Hepatocyte (in vitro differentiated cells): ENCODE measurements at places on chromosomes 5 and 9.

- DNase-seq: no peak
Observed at GRCh38 chr5:72183101-72183520, 75.8 kb downstream of the MAP1B start.

DNA sequence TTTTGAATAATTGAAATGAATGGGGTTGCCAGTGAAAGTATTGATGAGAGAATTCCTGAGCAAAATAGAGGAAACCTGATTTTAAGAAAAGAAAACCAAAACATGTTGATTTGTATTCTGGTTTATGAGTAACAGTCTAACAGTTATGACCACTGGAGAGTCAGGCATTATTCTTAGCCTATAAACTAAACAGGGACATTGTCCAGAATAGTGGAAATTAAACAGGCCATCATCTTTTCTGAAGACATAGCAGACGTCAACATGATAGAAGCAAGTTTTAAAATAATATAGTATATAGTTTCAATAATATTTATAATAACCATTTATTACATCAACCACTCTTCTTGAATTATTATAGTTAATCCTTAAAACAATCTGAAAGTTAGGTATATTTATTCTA lies 178.3 kb upstream of the MPDZ start:
- DNase-seq: no peak

DNA sequence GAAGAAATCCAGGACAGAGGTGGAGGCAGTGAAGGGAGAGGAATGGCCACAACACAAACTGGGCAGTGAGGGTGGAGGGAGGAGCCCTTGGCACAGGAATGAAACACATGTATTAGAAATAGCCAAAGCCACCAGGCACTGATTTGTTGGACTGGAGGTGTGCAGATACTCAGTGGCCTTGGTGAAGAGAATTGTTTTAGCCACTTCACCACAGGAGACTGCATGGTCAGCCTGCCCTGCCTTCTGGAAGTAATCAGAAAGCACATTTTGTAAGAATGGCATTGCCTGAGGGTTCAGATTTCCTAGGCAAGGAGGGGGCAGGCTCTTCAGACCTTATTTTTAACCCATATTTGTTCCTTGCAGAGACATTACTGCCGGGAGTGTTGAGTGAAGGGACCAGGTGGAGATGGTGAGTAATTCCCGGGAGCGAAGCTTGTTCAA lies 2.2 kb downstream of the SGCD start:
- no peak for DNase-seq

DNA sequence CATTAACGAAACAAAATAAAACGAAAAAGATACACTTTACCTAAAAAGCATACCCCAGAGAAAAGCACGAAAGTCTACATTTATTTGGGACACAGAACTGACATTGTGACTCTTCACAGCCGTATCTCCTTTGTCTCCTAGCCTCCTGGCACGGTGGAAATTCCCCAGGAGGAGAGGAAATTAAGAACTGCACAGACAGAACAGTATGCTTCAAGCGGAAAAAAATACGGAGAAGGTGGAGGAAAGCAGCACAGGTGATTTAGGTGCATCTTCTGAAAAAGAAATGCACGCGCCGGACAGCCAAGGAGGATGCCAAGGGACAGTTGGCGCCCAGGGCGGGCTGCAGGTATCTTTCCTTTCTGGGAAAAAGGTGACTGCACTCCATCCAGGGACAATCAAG lies 32.0 kb downstream of the DDX31 start:
- DNase-seq: no peak

- no peak for DNase-seq
Observed at GRCh38 chr9:20929276-20929675, 102.2 kb downstream of the HACD4 start.

GRCh38 chr5:138504799-138505198 lies 38.2 kb downstream of the ETF1 start:
- DNase-seq: no peak

DNA sequence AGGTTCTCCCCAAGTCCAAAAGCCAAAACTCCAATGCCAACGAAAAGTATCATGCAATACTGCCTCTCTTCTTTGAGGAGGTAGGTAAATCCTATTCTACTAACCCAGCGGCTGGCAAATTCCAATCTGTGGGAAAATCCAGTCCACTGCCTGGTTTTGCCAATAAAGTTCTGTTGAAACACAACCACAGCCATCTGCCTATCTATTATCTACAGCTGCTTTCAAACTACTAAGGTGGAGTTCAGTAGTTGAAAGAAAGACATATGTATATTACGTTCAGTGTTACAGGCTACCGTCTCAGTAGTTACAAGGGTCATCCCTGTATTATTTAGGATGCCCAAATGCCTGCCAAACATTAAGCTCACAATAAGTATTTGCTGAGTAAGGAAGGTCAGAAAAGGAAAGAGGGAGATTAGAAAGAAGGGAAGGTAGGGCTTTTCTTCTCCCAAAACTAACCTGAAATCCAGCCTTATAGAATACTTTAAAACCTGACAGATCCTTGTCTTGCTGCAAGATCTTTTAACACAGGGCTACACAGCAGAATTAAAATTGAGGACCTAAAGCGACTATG lies 16.2 kb downstream of the ARL15 start:
- DNase-seq: no peak

DNA sequence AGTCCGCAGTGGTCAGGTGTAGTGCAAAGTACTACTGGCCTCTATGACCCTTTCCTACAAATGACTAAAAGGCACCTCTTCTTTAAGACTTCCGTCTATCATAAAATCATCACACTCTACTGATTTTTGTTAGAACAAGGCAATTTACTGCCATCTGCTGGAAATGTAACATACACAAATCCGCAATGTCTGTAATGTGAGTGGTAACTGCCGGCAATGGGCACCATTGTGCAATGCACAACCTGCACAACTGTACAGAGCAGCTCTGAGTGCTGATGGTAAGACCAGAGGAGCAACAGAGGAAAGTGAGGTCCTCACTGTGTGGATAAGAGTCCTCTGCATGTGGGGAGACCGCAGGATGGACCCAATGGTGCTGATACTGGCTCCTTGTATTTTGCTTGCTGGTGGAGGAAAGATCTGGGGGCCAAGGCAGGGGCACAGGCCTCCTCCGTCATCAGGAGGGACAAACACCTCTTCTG lies 103.7 kb downstream of the ATPSCKMT start:
- DNase-seq: no peak
